DND-41 (cell line): ENCODE measurements at places on chromosomes 12 and 14.

DNA sequence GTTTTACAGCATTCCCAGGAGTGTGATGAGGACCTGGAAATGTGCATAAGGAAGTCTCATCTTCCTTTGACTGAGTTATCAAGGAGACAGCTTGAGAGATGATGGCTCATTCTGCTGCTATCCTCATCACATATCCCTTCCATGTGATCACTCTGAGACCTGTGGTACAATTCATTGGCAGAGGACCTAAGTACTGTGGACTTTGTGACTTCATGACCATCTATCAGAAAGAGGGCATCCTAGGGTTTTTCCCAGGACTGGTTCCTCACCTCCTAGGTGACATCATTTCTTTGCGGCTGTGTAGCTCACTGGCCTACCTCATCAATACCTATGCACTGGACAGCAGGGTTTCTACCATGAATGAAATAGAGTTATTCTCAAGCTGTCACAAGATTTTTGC is 172.1 kb upstream of the PLEKHG7 start:
- no peak for DNase-seq

- no peak for DNase-seq
These were observed 6.4 kb downstream of the SLC15A4 start for GRCh38 chr12:128817111-128818015.

- no peak for DNase-seq
These were observed 36.9 kb upstream of the KCNK13 start for GRCh38 chr14:90024910-90025309.

DNA sequence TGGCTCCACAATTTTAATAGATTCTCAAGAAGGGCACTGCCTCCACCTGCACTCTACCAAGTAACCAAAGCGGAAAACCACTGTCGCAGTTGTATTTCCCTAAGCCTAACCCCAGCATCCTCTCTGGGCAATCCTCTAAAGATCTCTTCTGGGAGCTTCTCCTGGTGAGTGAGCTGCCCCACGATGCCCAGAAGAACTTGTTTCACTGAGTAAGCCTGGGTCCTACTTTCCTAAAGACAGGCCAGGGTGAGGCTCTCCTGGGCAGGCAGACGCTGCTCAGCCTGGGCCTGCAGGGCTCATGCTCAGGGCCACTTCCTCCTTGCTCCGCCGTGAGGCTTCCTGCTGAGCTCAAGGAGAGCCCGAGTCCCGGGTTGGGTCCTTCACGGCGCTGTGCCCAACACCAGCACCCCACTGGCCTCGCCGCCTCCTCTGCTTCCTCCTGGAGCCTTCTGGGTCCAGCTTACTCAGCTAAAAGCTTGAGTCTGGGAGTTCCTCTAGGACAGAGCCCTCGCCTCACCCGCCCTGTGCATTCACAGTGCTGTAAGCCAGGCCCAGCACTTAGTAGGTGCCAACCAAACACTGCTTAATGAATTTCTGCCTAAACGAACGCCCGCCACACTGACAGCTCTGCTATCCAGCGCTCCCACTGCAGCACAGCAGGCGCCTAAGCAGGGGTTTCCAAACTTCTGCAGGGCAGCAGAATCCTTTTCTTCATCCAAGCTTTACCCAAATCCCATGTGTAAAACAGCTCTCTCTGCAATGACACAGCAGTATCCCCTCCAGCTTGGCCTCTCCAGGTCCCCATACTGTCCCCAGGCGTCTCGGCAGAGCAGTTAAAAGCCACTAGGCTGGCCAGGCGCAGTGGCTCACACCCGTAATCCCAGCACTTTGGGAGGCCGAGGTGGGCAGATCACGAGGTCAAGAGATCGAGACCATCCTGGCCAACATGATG is 5.7 kb downstream of the RAB35 start:
- DNase-seq = peak; percentile 34

DNA sequence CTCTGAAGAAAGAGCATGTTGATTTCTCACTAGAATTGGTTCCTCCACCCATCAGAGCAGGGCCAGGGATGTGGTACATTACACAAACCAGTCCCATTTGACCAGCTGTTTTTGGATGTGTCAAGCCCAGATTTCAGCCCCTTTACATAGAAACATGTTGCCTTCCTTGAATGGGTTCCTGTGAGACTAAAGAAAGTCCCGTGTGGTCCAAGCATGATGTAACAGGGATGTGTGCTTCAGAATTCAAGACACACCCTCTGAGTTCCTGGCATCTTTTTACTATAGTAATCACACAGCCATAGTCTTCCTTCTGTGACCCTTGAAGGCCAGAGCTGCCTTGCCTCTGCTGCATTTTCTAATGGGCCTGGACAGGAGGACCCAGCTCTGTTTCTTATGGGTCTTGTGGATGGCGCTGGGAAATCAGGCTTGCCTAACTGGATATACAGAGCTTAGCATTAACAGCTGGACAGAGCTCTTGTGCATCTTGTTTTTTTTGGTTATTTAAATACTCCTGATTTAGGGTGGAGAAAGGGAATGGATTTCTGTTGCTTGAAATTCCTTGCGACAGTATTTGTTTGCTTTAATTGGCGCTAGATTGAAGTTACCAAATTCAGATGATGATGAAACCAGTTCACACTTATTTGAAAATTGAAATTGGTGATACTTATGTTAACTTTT is 341.0 kb downstream of the ZFP36L1 start:
- DNase-seq = no peak

- DNase-seq = no peak
These were observed 41.3 kb downstream of the RAB3IP start for GRCh38 chr12:69779928-69780327.

DNA sequence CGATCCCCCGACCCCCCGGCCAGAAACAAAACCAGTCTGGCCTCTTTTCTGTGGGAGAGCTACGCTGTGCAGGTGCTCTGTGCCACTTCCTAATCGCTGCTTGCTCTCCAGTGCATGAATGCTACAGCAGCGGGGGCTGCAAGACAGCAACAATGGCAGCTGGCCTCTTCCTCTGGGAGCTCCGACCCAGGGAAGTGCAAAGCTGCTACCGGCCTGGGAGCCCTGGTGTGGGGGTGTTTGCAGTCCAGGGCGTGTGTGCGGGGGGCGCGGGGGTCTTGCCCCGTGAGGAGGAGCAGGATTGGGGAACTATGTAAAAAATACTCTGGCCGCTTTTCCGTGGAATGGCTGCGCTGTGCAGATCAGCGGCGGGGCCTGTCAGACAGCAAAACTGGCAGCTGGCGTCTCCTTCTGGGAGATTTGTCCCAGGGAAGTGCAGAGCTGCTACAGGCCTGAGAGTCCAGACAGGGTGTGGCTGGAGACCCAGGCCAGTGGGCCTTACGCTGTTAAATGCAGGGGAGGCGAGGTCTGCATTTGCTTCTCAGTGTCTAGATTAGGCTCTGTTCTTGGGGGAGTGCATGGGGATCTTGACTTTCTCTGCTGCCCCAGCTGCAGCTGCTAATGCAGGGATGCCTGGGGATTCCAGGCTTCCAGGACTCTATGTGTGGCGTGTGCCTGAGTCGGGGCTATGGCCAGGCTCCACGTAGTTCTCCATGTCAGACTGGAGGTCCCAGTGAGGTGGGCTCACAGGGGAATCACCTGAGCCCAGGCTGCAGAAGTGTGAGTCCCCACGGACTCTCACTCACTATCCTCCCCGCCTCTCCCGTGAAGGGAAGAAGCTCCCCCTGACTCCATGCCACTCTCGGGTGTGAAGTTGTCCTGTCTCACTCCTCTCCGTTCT is 344.5 kb downstream of the AEBP2 start:
- no peak for DNase-seq

GRCh38 chr14:67881225-67881624 is 61.6 kb downstream of the RAD51B start:
- no peak for DNase-seq

DNA sequence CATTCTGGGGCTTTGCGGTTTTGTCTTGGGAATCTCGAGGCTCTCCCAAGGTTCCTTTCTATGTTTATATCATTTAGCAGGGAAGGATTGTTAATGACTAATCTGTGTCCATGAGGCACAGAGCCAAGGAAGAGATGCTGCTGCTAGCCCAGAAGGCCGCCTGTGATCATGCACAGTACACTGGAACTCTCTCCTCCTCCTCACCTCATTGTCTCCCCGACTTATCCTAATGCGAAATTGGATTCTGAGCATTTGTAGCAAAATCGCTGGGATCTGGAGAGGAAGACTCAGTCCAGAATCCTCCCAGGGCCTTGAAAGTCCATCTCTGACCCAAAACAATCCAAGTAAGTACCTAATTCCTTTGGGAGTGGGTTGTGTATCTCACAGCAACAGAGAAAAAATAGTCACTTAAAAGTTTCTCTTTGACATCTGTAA is at the start of gene NR1H4:
Gene NR1H4, plus strand, starts transcription at position 151 of the 435 bp plus-strand sequence. CDS start 19,458 bp downstream, outside the sequence.
- no peak for DNase-seq

- DNase-seq = no peak
These were observed 63.7 kb upstream of the MANSC4 start for GRCh38 chr12:27843714-27844245.

GRCh38 chr12:96401076-96401871 is 1.0 kb upstream of the CDK17 start:
- peak; percentile 57 for DNase-seq

- DNase-seq = no peak
These were observed 16.6 kb downstream of the ZFYVE21 start for GRCh38 chr14:103731916-103732867.

GRCh38 chr12:52787324-52788191 is 8.4 kb downstream of the KRT3 start:
- DNase-seq = no peak

GRCh38 chr12:104508752-104509446 is 52.2 kb downstream of the CHST11 start:
- no peak for DNase-seq
